ENCODE measurements at places on chromosomes 3 and 15.

DNA sequence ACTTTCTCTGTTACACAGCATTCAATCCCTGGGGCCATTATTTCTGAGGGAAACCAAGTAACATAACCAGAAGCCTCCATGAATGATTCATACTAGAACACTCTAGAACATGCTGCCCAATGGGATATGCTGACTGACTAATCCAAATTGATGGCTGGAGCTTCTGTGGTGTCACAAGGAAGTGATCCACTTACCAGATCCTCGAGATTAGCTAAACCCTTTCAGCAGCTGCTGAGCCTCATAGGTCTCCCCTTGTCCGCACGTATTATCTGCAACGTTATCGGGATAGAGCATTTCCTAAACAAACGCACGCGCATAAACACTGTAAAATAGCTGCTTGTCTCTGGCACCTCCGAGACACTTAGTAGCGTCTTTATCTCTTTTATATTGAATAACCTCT, 61.2 kb upstream of the PROK2 start:
- DNase-seq = no peak

DNA sequence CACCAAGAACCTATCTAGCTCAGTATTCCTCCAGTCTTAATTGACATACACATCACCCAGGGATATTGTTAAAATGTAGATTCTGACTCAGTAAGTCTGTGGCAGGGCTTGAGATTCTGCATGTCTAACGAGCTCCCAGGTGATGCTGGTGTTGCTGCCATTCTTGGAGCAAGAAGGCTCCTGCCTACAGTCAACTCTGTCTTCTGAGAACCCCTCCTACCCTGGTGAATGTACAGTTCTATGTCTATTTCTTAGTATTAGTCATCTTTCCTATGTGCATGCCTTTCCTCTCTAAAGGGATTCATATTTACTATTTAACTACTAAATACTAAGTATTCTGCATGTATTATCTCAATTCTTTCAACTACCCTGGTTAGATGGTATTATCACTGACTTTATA, 268.7 kb downstream of the EDEM1 start:
- no peak for DNase-seq

GRCh38 chr3:170622369-170623159, 36.7 kb upstream of the SLC7A14 start:
- DNase-seq = peak; percentile 34

DNA sequence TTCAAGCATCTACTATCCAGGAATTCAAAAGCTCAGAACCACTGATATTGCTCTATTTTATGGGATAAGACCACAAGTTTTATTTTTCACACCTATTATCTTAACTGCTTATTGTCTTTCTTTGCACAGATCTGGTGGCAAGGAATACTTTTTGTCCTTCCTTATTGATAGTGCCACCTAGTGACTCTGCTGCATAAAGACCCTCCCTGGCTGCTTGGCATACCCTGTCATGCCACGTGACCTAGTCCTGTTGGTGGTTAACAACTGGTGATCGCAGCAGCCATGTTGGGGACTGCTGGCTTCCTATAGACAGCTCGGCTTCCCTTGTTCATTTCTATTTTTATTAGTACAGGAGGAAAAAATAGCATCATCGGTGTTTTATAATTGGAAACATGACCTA, 236.3 kb downstream of the MEX3B start:
- DNase-seq = no peak

DNA sequence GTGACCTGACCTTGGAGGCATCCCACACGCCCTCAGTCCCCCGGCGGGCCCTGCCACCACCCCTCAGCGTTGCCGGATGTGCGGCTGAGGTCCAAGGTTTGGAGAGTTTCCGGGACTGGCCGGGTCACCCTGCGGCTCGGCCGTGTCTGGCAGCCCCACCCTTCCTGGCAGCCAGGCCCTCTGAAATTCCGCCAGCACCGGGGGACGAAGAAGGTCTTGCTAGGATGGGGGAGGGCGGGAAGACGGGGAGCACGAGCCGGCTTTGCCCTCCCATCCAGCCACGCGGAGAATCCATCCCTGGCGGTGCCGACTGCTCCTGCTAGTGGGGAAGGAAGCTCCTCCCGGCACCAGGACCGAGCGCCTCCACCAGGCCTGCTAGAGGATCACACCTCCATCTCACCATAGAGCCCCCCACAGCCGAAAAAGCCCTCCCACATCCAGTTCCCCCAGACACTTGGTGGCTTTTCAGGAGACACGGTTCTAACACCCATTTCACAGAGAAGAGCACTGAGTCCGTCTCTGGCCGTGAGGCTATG, 81.5 kb downstream of the CPN2 start:
- peak; percentile 91 for DNase-seq

GRCh38 chr3:71580636-71581456, 2.7 kb downstream of the FOXP1 start:
- DNase-seq = no peak

GRCh38 chr3:141442446-141442845, 44.4 kb upstream of the RASA2 start:
- DNase-seq = no peak

GRCh38 chr15:89593018-89593417, 17.7 kb downstream of the TICRR start:
- DNase-seq = no peak

DNA sequence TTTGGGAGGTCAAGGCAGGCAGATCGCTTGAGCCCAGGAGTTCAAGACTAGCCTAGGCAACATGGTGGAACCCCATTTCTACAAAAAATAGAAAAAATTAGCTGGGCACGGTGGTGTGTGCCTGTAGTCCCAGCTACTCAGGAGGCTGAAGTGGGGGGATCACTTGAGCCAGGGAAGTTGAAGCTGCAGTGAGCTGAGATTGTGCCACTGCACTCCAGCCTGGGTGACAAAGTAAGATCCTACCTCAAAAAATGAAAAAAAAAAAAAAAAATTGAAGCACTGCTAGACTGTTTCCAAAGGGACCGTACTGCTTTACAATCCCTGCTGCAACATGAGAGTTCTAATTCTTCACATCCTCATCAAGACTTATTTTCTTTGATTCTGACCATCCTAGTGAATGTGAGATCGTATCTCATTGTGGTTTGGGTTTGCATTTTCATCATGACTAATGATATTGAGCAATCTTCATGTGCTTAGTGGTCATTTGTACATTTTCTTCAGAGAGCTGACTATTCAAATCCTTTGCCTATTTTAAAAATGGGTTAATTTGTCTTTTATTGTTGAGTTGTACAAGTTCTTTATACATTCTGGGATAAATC, 10.8 kb downstream of the CMTM8 start:
- no peak for DNase-seq

GRCh38 chr15:79206940-79207339, 75.6 kb upstream of the ANKRD34C start:
- DNase-seq = no peak

DNA sequence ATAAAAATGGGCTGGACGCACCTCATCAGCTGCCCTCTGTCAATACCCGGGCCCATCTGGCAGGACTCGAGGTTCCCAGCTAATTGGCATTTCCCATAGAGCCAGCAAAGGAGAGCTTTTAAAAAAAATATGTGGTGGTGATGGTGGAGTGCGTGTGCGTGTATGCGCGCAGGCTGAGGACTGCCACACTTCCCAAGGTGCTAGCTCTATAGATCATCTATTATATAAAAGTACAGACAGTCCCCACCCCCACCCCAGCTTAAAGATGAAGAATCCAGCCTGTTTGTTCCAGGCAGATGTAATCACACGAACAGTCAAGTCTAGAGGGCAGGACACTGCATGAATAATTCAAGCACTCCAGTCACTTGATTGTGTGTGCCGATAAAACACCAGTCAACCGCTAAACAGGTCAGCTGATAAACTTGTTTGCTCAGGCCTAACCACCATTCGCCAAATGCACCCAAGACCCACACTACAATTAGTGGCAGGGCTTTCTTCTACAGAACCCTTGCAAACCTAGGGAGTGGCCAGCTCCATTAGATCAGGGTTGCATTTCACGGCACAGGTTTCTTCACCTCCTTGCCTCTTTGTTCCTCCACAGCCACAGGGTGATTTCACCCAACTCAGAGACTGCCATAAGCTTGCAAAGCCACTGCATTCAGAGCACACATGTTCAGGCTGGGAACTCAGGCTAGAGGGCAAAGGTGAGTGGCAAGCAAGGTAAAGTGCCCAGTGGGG, 5.8 kb downstream of the TLE3 start:
- DNase-seq = no peak

GRCh38 chr15:29838352-29839010, 16.2 kb upstream of the TJP1 start:
- no peak for DNase-seq

DNA sequence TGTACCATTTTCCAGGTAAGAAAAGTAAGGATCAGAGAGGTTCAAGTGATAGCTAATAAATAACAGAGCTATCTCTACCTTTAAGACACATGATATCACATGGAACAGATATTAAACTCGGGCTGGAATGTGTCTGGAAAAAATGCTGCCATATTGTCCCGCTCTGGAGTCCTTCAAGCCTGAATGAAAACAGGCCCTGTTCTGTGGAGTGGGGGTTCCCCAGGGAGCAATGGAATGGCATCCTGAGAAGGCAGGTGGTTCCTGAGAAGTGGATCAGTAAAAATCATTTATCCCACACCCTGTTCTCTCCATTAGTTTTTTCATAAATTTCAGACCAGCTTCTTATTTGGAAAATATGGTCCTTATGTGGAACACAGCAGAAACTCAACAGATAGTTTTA, 57.3 kb upstream of the PRTG start:
- no peak for DNase-seq

- DNase-seq = no peak
Observed at GRCh38 chr3:132352556-132353143, 35.4 kb downstream of the ACP3 start.

GRCh38 chr3:29606416-29606815, 325.5 kb downstream of the RBMS3 start:
- no peak for DNase-seq

DNA sequence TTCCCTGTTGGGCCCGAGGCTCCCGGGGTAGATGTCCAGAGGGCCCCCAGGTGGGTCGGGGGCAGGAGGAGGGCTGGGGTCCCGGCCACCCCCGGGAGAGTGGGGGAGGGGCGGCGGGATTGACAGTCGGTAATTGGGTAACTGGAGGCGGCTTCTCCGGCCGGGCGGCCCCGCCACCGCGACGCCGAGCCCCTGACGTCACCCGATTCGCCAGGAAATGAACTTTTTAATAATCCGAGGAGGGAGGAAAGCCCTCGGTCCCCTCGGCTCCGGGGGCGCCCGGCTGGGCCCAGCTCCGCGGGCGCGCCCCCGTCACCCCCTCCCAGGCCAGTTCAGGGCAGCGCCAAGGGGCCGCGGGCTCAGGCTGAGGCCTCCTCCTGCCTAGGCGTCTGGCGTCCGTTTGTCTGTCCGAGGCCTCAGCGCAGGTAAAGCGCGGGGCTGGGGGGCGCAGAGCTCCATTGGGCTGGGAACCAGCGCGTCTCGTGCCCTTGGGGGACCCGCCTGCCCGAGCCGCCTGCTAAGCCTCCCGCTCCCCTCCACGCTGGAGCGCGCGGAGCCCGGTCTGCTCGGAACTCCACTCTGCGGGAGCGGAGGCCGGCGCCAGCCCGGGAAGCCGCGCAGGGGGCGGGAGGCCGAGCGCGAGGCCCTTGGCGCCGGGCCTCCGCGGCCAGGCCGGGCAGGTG, 3.9 kb downstream of the GATA2 start:
- peak; percentile 57 for DNase-seq

DNA sequence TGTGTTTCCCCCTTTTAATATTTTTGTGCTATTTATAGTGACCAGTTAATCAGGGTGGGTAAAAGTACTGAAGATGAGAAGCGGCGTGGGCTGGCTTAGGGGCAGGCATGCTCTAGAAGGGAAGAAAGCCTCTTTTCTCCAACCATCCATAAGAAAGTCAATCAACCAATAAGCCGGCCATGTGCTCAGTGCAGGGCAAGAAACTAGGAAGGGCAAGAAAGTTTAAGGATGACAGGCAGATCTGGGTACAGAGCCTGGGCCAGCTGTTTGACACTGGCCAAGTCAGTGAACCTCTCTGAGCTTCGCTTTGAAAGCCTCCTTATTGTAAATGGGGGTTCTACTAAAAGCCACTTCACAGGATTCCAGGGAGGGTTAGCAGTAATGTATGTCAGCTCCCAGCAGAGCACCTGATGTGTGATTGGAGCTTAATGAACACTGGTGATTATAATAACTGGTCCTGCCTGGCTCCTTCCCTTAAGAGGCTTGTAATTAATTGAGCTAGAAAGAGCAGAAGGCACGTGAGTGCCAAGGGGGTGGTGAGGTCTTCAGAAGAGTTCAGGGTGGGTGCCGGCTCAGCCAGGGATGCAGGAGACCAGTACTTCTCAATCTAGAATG, 5.7 kb upstream of the CHRNA3 start:
- no peak for DNase-seq

GRCh38 chr3:150372722-150373121, 35.4 kb upstream of the TSC22D2 start:
- DNase-seq = no peak

DNA sequence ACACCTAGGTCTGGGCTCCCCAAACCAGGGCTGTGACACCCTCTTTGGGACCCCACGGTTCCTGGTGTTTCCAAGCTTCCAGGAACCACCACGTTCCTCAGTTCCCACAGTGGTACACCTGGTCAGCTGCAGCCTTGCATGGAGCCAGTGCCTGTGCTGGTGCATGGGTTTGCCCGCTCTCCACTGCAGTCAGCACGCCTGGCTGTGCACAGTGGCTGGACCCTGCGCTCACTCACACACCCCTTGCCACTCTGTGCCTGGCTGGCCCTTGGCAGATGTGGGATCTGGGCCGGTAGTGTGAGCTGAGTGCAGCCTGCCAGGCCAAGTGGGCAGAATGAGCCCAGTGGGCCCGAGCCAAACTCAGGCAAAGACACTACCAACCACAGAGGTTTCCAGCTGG, 48.8 kb downstream of the TCAIM start:
- no peak for DNase-seq

- DNase-seq = no peak
Observed at GRCh38 chr15:78415284-78415683, 22.7 kb upstream of the IREB2 start.

DNA sequence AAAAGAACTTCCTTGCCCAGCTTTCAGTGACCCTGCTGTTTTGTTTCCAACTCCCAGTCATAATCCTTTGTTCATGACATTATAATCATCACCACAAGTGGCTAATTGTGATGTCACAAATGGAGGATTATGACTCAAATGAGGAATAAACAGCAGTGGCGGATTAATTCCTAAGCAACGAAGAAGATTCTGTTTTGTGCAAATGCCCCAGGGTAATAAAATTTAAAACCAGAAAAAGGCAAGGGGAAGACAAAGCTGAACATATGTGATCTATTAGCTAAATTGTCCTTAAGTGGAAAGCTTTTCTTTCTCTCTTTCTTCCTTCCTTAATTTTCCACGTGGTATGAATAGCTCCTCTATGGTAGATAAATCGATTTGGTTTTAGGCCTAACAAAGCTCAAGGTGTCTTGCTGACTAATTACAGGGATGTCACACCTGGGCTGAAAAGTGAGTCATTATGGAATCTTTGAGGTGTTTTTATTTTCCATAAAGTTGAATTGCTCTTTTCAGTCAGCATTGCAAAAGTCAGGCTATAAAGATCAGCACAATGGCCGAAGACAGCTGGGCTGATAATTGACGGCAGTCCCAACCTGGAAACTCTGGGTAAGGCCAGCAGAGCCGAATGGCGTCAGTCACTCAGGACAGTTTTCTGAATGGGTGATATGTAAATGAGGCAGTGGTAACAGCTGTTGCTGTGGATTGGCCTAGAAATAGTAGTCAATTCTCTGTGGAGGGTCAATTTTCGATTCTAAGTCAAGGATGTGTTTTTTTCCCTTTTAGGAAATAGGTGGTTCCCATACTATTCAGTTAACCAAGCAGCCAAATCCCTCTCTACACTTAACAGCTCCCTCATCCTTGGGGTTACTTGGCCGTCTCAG, 121.5 kb downstream of the PTPRG start:
- no peak for DNase-seq

GRCh38 chr3:138461246-138461645, 26.8 kb downstream of the ESYT3 start:
- no peak for DNase-seq

Measured in left ventricle myocardium inferior (tissue), 1 donor.